Lung microvascular endothelial cell (primary cell): ENCODE measurements at places on chromosomes 16 and 17. TPM values are rescaled to one million over a fixed set of nuclear protein-coding genes. Genes with fewer than 3 reads are reported as not detected.

Gene CCDC47
- 59.5 and 91.3 TPM in 2 replicates for total RNA-seq

Gene CFAP97D1
- not detected in 2 replicates for total RNA-seq

Gene CDH13
- total RNA-seq: 14.5 and 23.5 TPM in 2 replicates

Gene SYT17
- total RNA-seq: 1.7 and 4.4 TPM in 2 replicates

Gene CYB5B
- 48.2 and 52.8 TPM in 2 replicates for total RNA-seq

Gene CCL16
- total RNA-seq: under 0.01 TPM in 1 of 2 replicates, not detected in the other

Gene CRHR1
- total RNA-seq: not detected in 2 replicates

Gene TERB1
- total RNA-seq: under 0.01 TPM in 1 of 2 replicates, not detected in the other

Gene DHRS7C
- not detected in 2 replicates for total RNA-seq

Gene DOC2A
- under 0.01 and 0.20 TPM in 2 replicates for total RNA-seq

Gene OR4D1
- total RNA-seq: not detected in 2 replicates

Gene TMED6
- total RNA-seq: 0.20 TPM in 1 of 2 replicates, not detected in the other

Gene NPIPB13
- total RNA-seq: 0.22 and 0.60 TPM in 2 replicates

Gene PYDC1
- not detected in 2 replicates for total RNA-seq

Gene NKD1
- under 0.01 TPM in 2 replicates for total RNA-seq

Gene KRT25
- total RNA-seq: not detected in 2 replicates

Gene PRSS53
- total RNA-seq: 0.40 and 0.44 TPM in 2 replicates

Gene ZFHX3
- 3.7 and 7.9 TPM in 2 replicates for total RNA-seq

Gene SEPTIN12
- not detected in 2 replicates for total RNA-seq

Gene PALB2
- 4.1 and 6.2 TPM in 2 replicates for total RNA-seq

Gene CD300E
- not detected in 2 replicates for total RNA-seq
